ENCODE measurements at places on chromosomes 2 and 18. TPM values are rescaled to one million over a fixed set of nuclear protein-coding genes. Genes with fewer than 3 reads are reported as not detected.

EFEMP1 gene
- total RNA-seq = 1,445 TPM

SP100 gene
- total RNA-seq = 60.4 TPM

CD207 gene
- total RNA-seq = not detected

NCKAP5 gene
- total RNA-seq = 4.3 TPM

TFPI gene
- 292 TPM for total RNA-seq

ANKRD30B gene
- total RNA-seq = under 0.01 TPM

TEKT4 gene
- not detected for total RNA-seq

KIF1A gene
- not detected for total RNA-seq
